ENCODE measurements at places on chromosomes 7 and 10. TPM values are rescaled to one million over a fixed set of nuclear protein-coding genes. Genes with fewer than 3 reads are reported as not detected.

Gene TMEM273
- not detected for total RNA-seq

Gene GNAT3
- not detected for total RNA-seq

Gene ZNF37A
- 17.4 TPM for total RNA-seq

Gene SYPL1
- 83.3 TPM for total RNA-seq

Gene MCM10
- 4.1 TPM for total RNA-seq

Gene LRIT1
- not detected for total RNA-seq

Gene ARPC1B
- total RNA-seq, result 312 TPM

Gene SLC16A9
- 4.1 TPM for total RNA-seq

Gene ANKRD2
- total RNA-seq, result 1.0 TPM

Gene FGFBP3
- total RNA-seq, result 0.32 TPM

Gene MMP21
- not detected for total RNA-seq

Gene TAS2R41
- total RNA-seq, result not detected

Gene OR2A1
- 0.39 TPM for total RNA-seq

Gene METTL2B
- total RNA-seq, result 29.9 TPM

Gene CHN2
- total RNA-seq, result not detected

Gene ANXA8L1
- 0.32 TPM for total RNA-seq

Gene XRCC2
- total RNA-seq, result 1.4 TPM

Measured in articular chondrocyte of knee joint (primary cell).